Stimulated activated CD8-positive, alpha-beta memory T cell treated with anti-CD3 and anti-CD28 coated beads, Interleukin-15, amount 100 ng/mL, for 24 hours (primary cell): ENCODE measurements at places on chromosomes 2 and 18.

- no peak for DNase-seq
Measured at GRCh38 chr18:56568986-56569385, 69.4 kb downstream of the TXNL1 start.

- DNase-seq: no peak
Measured at GRCh38 chr2:19571773-19572172, 213.3 kb upstream of the OSR1 start.

GRCh38 chr18:35220424-35220823 is 20.4 kb upstream of the ZNF397 start:
- DNase-seq: no peak

GRCh38 chr2:106160786-106161261 is 33.3 kb downstream of the UXS1 start:
- no peak for DNase-seq

DNA sequence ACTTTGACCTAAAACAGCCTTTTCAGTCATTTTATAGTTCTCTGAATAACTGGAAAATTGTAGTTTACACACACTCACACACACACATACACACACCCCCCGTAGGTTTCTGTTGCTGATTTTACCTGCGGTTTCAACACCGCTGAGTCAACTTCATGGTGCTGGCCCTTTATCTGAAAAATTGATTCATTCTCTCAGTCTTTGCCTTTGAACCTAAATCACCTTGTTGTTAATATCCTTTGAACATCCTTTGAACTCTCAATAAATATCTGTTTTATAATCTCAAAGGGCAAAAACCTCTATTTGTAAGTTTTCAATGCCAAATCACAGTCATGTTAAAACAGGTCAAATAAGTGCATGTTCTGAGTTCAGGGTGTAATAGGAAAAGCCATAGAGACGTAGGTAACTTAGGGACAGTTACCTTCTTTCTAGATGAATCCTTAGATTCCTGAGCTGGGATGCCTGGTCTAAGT is 109.0 kb upstream of the BZW1 start:
- no peak for DNase-seq

DNA sequence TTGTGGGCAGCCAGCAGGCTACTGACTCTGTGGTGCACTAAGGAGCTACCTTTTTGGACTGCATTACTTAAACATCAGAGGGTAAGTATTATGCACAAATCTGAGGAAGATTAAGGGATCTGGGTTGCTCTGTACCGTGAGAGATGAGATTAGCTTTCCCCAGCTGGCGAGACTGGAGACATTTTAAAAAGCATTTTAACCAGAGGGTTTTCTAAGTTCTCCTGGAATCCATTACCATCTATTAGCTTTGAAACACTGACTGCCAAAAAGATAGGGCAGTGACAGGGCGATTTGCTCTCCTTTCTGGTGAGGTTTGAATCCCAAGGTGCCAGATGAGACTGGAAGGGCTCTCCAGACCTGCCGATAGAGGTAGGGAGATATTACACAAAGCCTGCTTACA is 63.2 kb downstream of the LYPD6 start:
- no peak for DNase-seq

DNA sequence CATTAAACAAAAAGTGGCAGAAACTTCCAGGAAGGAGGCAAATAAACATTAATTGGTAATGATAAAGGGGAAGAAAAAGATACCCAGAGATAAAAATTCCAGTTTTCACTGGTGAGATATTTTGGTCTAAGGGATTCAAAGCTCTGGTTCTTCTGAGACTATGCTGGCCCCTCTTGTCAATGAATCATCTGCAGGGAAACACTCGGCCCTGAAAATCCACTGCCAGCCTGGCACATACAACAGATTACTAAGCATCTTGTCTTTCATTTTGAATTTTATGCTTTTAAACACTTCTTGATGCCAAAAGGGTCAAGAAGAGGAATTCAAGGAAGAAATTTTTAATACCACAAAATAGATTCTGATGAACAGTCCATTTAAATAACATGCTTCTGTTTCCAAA is 1603.8 kb upstream of the ZEB2 start:
- DNase-seq: no peak

DNA sequence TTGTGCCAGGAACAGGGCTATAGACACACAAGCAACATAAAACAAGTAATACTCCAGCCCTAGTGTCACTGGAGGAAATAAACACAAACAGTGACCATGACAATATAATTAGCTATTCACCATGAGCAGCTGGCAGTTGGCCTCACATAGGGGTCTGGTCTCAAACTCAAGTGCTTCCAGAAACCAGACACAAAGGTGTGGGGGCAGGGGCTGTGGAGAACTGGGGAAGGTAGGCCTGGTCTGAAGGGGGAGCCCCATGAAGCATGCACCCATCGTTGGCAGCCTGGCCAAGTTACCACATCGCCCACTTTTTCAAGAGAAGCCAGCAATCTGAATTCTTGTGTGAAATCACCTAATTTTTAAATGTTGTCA is 49.5 kb upstream of the SP3 start:
- DNase-seq: no peak

- DNase-seq: no peak
Measured at GRCh38 chr2:201182650-201183364, at the start of gene CASP10. Gene CASP10 (plus strand): TSS chr2:201183141. CDS start chr2:201185778, 2,637 bp downstream.

- DNase-seq: no peak
Measured at GRCh38 chr2:70977605-70978205, 725 bp upstream of the ANKRD53 start.

DNA sequence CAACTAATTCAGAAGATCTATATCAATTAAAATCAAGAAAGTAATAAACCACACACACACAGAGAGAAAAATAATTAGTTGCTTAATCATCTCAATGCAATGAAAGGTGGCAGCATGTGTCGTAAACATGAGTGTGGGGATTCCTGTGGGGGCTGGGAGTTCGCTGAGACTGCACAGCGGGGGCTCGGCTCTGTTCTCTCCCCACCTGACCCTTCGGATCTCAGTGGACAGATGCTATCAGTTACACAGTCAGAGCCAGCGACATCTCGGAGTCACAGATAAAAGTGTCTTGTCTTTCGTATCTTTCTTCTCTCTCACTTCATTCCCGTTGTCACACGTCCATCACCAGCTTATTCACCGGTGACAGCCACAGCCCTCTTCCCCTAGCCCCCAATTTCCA is 37.1 kb downstream of the COLEC12 start:
- no peak for DNase-seq

GRCh38 chr18:42330296-42330695 is 375.3 kb downstream of the PIK3C3 start:
- no peak for DNase-seq

- no peak for DNase-seq
Measured at GRCh38 chr18:59783138-59783537, 85.9 kb upstream of the CCBE1 start.

GRCh38 chr2:62736899-62737559 is 31.5 kb downstream of the EHBP1 start:
- no peak for DNase-seq

- no peak for DNase-seq
Measured at GRCh38 chr2:203437511-203437910, 97.6 kb downstream of the RAPH1 start.

GRCh38 chr2:88545118-88545517 is 82.1 kb downstream of the EIF2AK3 start:
- no peak for DNase-seq

GRCh38 chr2:42622943-42623676 is 54.7 kb downstream of the MTA3 start:
- no peak for DNase-seq

DNA sequence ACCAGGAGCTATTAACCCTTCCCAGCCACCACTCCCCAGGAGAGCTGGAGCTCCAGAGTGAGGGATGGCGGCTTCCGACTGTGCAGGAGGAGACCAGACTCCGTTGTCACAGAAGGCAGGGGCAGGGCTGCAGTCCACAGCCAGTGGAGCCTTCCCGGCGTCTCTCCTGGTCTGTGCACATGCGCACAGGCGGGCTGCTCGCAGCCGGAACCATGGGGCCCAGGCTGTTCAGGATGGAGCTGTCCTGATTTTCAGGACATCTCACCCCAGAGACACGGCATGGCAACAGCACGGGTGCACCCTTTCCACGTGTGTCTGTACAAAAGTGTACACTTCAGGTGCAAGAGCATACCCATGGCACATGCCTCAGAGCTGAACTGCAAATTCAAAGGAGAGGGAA is 28.9 kb downstream of the EIPR1 start:
- no peak for DNase-seq

DNA sequence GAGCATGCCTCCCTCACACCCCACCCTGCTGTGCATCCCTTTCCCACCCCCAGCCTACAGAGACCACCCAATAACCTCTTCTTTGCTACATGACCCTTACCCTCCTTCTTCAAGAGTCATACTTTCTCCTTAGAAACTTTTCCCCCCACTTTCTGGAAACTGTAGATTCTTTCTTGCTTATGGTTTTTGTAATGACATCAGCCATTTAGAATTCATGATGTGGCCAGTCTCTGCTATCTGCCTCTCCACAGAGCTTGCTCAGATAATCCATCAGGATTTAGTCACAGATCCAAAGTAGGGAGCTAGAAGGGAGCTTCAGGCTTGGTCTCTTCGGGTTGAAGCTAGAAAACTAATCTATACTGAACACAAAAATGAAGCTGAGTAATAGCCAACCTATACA is 36.5 kb downstream of the GALM start:
- no peak for DNase-seq

- no peak for DNase-seq
Measured at GRCh38 chr2:222303828-222304736, 5.3 kb upstream of the PAX3 start.

GRCh38 chr2:189074506-189074905 is 100.3 kb downstream of the COL3A1 start:
- DNase-seq: no peak

- no peak for DNase-seq
Measured at GRCh38 chr2:134682726-134683125, 36.1 kb downstream of the TMEM163 start.

- DNase-seq: no peak
Measured at GRCh38 chr2:118265873-118266455, 177.7 kb downstream of the INSIG2 start.

DNA sequence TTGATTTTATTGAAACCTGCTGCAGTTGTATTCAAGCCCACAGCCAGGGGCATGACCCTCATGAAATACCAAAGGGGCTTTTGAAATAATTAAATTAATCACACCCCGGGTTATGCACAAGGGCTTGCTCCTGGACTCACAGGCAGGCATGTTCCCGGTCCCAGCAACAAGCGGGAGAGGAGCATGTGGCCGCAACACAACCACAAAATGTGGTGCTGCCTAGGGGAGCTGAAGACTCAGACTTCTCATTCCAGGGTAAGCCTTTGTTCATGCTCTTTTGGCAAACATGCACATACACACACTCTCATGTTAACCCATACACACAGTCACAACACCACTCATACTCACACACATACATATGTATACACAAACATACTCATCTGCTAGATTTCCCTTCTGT is 233.7 kb upstream of the SMAD2 start:
- no peak for DNase-seq

DNA sequence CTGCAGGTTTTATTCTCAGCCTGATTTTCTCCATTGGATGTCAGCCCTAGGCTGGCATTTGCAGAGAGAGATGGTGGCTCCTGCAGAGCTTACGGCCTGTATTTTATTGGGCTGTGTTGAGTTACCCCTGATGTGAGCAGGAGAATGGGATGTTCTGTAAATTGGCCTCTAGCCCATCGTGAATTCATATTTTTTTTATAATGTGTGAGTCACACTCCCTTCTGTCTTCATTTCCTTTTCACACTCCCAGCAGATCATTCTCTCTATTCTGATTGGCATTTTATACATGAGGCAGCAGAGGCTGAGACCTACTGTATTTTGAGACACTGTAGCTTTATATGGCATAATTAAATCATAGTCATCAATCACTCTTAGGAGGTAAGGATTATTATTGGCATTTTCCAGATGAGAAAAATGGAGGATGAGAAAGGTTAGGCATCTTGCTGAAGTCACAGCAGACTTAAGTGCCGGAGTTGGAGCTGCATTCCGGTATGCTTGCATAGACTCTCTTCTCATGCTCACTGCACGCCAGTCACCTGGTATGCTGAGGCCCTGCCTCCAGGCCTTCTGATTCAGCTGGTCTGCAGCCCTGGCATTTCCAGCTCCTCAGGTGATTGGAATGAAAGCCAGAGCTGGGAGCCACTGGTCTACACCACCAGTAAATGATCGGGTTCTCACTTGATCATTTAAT is 142.4 kb downstream of the NEDD4L start:
- DNase-seq: no peak

DNA sequence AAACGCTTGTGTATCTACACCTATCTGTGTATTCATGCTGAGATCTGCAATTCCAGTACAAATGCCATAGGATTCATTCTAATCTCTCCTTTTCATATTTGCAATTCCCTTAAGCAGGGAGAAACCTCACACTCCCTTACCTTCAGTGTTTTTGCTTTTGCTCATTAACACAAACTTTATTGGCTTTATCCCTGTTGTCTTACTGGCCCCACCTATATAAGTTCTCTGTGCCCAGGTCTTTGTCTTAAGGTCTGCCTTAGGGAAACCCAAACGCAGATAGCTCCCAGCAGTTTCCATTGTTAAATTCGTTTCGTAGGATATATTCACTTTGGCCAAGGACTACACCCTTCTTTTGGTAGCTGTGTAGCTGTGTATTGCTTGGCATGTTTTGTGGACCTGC is 4.0 kb upstream of the SNORC start:
- DNase-seq: no peak

DNA sequence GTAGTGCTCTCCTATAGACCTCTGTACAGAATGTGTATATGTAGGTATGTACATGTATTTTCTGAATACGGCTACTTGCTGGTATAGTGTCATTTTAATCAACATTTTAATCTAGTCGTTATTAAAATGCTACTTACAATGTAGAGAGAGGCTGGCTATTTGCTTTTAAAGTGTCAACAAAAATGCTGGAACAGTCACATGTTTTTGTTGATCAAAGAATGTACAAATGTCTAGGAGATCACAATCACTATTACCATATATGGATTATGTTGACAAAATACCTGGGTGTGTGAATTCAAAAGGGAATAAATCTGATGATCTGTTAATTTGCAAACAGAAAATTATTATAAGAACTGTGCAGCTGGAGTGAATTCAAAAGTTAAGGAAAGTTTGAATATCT is 170.3 kb downstream of the CAMKMT start:
- DNase-seq: no peak

GRCh38 chr2:54658564-54659071 is 64.8 kb upstream of the EML6 start:
- no peak for DNase-seq

- DNase-seq: no peak
Measured at GRCh38 chr2:39492716-39493115, 55.6 kb upstream of the MAP4K3 start.

- DNase-seq: no peak
Measured at GRCh38 chr2:218429911-218430692, 11.2 kb downstream of the VIL1 start.

GRCh38 chr2:34815052-34815741 is 1216.1 kb upstream of the FAM98A start:
- DNase-seq: no peak

- DNase-seq: no peak
Measured at GRCh38 chr2:58701688-58702301, 460.7 kb upstream of the FANCL start.

- no peak for DNase-seq
Measured at GRCh38 chr2:141967980-141968379, 162.8 kb downstream of the LRP1B start.

- DNase-seq: no peak
Measured at GRCh38 chr18:74896390-74896991, 298.8 kb downstream of the ZNF407 start.

GRCh38 chr18:2032036-2032435 is 539.3 kb downstream of the METTL4 start:
- no peak for DNase-seq

- no peak for DNase-seq
Measured at GRCh38 chr2:210195101-210195852, 24.1 kb upstream of the KANSL1L start.
